ENCODE measurements at places on chromosomes 1 and 21.
A peak's percentile ranks its signal among the peaks of the same experiment; 100 is the strongest.

GRCh38 chr1:154148807-154149206 lies 6.1 kb downstream of the NUP210L start:
- no peak for DNase-seq

- DNase-seq, result no peak
These were observed 41.2 kb downstream of the SLC27A3 start for GRCh38 chr1:153816283-153816889.

DNA sequence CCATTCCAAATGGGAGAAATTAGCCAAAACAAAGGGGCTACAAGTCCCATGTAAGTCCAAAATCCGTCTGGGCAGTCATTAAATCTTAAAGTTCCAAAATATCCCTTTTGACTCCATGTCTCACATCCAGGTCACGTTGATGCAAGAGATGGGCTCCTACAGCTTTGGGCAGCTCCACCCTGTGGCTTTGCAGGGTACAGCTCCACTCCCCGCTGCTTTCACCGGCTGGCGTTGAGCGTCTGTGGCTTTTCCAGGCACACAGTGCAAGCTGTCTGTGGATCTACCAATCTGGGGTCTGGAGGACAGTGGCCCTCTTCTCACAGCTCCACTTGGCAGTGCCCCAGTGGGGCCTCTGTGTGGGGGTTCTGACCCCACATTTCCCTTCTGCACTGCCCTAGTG lies 130.2 kb downstream of the TPR start:
- no peak for DNase-seq

GRCh38 chr1:60035921-60036320 lies 37.6 kb downstream of the C1orf87 start:
- DNase-seq, result no peak

GRCh38 chr21:42200906-42201614 lies 17.9 kb upstream of the ABCG1 start:
- DNase-seq, result peak; percentile 10

DNA sequence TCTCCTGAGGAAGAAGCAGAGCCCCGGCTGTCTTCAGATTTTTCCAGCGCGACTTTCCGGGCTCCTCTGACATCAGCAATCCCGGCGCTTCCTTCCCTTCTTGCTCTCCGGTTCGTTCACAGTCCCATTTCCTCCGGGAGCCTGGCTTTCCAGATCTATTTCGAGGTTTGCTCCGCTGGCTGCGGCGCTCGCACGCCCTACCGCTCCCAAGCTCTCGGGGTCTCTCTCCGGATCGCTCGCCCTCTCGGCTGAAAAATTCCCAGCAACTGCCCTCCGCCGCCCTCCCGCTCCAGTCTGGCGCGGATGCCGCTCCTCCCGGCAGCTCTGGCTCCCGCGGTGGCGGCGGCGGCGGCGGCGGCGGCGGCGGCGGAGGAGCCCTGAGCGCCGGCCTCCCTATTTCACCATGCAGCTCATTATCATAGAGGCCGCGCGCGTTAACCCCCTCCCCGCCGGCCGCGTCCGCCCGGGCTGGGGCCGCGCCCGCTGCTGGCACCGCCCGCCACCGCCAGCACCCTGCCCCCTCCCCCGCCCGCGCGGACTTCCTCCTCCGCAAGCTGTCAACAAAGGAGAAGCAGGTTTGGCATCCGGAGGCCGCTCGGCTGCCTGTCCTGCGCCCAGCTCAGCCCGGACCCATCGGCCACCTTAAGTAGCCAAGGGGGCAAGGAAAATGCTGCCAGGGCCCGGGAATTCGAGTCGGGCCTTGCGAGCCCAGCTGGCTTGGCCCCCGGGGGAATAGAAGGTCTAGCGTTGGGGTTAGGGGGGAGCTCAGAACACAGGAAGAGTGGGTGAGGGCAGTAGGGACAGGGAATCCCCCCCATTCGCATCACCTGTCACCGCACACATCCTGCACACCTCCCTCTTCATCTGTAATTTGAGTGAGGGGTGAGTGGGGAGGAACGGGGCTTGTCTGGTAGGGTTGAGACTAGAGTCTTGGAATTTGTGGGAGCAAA lies at the start of gene PLXNA2:
Gene PLXNA2 (minus strand): TSS at position 418 of the 950 bp plus-strand sequence. CDS start 26,462 bp downstream, outside the sequence.
- peak; percentile 55 for DNase-seq

- no peak for DNase-seq
These were observed 38.0 kb upstream of the RGS5 start for GRCh38 chr1:163240705-163241104.

DNA sequence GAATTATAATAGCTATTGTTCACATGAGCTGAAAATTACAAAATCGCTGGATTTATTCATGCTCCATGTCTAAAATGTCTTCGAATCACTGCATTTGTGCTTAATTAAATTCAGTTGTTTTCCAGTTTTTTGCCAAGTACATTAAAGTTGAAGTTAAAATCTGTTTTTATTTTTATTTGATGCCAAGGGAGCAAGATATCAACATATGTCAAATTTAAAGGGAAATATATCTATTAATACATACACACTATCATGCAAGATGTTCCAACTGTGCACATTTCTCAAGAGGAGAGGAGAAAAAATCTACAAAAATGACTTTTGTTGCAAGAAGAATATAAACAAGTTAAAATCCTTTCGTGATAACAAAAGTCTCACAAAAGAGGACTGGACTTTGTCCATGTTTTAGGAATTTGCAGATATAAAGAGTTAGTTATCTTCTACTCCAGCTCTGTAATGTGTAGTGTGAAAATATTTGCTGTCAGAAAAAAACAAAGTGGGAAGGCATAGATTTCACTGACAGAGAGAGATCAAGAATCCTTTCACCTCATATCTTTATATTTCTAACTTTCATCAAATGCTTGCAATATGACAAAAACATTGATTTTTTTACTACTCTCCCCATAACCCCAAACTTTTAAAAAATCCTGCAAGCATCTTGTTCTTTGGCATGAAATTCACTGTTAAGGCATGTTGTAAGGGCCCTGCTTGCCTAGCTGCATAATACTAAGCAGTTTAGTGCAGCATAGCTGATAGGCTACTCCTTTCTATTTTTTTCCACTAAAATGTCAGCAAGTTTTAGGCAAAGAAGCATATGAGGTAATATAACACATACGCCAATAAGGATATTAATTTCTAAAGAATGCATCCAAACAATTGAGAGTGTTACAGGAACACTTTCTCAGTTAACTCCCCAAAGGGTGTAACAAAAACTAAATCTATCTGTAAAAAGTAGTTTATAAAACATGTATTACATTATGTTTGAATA lies 340.2 kb upstream of the ADAMTS5 start:
- no peak for DNase-seq

GRCh38 chr1:150010393-150011115 lies at the start of gene OTUD7B:
OTUD7B (minus strand) TSS chr1:150010726; CDS start chr1:149977510, 33,216 bp downstream.
- DNase-seq, result peak; percentile 29

GRCh38 chr1:199529324-199529723 lies 498.2 kb upstream of the NR5A2 start:
- no peak for DNase-seq

DNA sequence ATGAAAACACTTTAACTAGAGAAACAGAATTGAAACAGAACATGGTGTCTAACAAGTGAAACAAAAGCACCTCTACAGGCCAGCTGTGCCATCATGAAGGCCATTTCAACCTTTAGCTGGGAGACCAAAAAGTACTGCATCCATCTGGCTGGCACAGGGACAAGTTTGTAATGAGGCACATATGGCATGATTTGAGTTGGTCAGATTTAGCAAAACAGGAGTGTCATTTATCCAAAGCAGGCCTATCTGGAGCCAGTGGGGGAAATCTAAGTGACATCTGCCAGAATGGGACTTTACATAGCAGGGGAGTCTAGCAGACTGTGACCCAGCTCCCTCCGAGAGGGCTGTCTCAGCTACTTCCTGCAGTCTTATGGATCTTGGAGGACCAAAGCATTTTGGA lies 51.9 kb downstream of the DNTTIP2 start:
- no peak for DNase-seq

DNA sequence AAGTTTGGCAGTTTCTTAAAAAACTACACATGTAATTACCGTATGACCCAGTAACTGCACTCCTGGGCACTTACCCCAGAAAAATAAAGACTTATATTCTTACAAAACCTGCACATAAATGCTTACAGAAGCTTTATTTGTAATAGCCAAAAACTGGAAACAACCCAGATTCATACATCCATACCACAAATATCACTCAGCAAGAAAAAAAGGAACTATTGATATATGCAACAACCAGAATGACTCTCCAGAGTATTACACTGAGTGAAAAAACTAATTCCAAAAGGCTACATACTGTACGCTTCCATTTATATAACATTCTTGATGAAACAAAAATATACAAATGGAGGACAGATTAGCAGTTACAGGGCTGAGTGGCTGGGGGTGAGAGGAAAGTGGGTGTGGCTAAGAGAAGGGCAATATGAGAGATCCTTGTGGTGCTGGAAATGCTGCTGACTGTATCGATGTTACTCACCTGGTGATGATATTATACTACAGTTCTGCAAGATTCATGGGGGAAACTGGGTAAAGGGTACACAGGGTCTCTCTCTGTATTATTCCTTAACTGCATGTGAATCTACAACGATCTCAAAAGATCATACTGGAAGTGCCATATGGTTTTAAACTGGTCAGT lies 96.0 kb upstream of the GNG4 start:
- DNase-seq, result no peak

DNA sequence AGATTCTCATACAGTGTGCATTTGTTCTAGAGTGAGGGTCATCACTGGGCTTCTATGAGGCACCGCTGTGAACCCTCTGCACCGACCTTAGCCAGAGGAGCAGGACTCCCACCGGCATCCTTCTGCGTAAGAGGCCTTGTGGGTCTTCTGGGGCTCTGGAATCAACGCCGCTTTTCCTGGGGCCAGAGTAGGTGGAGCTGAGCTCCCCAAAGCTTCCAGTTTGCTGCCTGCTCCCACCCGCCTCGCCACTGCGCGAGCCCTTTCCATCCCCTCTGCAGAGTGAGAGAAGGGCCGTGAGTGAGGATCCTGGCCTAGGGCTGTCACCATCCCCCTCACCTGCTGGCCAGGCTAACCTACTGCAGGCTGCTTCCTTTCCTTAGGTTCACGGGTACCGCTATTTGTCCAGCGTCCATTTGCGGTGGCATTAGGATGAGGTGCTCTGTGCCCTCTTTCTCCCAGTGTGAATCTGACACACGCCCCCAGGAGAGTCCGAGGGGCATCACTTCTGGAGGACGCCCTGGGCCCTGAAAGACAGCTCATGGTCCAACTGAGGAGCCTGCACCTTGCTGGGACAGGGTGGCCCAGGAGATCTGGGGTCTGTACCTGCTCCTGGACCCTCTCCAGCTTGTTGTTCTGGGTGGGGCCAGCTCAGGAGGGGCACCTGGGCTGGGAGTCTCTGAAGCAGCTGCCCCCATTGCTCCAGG lies 36.2 kb downstream of the UMODL1 start:
- no peak for DNase-seq

DNA sequence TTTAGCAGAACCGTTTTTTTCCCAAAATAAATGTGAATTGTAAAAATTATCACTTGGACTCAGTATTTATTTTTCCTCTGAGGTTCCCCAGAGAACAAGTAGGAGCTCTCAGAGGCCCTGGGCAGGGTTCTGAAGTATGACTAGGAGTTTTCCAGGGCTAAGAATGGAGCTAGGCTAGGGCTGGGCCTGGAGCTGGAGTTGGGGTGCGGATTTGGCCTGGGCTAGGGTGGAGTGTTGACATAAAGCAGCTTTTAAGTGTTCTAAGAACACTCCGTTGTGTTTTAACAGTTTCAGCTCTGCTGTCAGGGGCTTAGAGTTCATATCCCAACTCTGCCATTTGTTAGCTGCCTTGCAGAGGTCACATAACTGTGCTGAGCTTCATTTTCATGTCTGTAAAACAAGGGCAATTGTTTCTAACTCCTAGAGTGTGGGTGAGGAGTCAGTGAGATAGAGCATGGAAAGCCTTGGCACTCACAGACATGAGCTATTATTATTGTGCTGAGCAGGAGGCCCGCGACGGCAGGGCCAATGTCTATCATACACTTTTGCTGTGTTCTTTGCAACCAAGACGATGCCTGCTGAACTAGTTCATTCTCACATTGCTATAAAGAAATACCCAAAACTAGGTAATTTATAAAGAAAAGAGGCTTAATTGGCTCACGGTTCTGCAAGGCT lies 51.1 kb downstream of the LACTBL1 start:
- no peak for DNase-seq

All from central memory CD4-positive, alpha-beta T cell (primary cell).